ENCODE measurements at places on chromosomes 13 and 19.

DNA sequence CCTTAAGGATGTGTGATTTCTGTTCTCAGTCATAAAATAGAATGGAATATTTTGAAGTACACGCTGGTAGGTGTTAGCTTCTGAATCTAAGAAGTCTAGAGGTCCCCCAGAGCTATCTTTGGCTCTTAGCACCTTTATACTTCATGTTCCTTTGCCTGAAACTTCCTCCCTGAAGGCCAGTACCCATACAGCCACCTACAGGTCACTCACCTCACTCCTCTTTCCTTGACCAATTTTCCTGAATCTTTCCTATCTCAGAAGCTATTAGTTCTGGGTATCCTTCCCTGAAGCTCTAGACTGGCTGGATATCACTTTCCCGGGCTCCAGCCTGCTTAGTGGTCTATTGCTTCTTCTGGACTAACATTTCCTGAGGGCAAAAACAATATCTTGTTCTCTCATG, 93.4 kb upstream of the EDNRB start:
- DNase-seq, result no peak

DNA sequence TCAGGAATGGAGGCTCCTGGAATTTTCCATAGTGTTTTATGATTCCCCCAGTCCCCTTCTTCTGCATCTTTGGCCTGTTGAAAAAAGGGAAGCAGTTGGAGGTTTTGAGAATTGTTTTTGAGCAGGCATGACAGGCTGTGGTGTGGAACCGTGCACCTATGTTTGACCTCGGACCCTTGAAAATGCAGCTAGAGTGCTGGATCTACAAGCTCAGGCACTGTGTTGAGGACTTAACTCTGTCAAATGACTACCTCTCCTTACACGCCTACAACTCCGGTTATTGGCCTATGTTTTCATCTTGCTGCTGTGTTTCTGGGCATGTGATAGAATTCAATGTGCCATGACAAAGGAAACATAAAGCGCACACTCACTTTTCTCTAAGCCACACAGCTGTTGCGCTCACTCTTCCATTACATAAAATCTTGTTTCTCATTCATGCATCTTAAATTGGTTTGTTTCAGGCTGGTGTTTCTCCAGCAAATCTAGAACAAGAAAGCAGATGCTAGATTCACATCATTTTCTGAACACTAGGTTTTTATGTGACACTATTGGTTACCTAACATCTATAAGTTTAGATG, 616.6 kb downstream of the FGF9 start:
- no peak for DNase-seq

GRCh38 chr13:42392716-42393572, 121.0 kb downstream of the AKAP11 start:
- no peak for DNase-seq

DNA sequence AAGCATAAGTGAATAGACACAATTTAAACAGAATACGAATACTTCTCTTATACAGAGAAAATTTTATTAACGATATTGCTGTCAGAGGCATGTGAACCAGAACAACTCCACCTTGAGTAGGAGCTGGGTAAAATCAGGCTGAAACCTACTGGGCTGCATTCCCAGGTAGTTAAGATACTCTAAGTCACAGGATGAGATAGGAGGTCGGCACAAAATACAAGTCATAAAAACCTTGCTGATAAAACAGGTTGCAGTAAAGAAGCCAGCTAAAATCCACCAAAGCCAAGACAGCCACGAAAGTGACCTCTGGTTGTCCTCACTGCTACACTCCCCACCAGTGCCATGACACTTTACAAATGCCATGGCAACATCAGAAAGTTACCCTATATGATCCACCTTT, 49.2 kb upstream of the TRPC4 start:
- no peak for DNase-seq

DNA sequence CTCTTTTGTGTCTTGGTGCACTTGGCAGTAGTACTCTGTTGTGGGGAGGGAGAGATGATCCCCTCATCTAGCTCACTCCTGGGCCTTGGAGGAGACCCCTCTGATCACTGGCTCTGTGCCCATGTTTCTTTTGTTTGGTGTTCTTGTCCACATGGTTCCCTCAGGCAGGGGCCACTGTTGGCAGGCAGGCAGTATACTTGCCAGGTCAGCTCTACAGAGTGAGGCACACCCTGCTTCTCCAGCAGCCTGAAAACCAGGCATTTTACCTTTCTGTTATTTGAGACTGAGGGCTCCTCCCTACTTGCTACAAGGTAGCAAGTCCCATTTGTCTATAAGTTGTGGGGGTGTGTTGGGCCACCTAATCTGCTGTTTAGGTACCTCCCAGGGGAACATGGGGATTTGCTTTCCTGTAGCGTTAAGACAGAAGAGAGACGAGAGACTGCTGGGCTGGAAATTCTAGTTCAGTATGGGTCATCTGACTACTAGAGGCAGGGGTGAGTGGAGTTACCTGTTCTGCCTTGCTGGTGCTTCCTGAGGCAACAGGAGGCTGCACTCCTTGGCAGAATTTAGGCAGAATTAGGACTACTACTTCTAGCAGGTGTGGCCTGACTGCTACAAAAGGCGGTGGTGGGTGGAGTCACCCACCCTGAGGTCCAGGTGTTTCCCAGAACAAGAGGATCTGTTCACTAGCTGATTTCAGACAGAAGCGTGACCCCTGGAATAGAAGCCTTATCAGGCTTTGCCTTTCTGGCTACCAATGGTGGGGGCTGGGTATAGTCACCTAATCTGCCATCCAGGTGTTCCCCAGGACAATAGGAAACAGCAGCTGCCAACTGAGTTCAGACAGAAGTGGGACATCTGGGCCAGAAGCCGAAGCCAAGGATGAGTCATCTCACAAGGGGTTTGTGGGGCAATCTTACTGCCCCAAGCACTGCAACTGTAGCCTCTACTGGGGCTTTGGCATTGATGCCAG, 843.0 kb upstream of the ATXN8OS start:
- DNase-seq, result no peak

DNA sequence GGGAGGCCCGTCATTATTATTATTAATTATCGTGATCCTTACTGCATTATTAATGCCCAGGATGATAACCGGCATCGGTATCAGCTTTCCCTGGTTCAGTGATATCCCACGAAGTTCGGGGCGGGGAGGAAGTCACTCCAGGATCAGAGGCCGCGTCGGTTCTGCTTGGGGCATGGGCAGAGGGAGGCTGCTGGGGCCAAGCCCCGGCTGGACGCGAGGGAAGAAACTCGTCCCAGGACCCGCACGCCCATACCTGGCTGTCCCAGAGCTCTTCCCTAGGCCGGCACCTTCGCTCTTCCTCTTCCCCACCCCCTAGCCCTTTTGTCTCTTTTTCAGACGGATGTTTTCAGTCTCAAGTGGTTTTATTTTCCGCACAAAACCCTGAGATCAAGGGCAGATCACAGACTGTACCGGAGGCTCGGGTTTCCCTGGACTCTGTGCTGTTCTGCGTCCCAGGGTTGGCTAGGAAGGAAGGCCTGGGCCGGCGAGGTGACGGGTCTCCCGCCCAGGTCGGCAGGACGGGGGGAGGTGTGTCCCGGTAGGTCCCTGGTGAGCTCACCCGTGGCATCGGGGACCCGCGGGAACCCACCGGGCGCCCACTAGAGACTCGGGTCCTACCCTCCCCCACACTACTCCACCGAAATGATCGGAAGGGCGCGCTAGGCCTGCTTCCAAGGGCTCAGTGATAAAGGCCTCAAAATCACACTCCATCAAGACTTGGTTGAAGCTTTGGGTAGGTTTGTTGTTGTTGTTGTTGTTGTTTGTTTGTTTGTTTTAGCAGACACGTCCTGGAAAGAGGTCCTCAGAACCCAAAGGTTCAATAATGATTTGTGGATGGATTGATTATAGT, 7.9 kb downstream of the ZIC2 start:
- DNase-seq, result no peak

- DNase-seq, result no peak
Observed at GRCh38 chr13:26526702-26527216, 30.7 kb upstream of the WASF3 start.

DNA sequence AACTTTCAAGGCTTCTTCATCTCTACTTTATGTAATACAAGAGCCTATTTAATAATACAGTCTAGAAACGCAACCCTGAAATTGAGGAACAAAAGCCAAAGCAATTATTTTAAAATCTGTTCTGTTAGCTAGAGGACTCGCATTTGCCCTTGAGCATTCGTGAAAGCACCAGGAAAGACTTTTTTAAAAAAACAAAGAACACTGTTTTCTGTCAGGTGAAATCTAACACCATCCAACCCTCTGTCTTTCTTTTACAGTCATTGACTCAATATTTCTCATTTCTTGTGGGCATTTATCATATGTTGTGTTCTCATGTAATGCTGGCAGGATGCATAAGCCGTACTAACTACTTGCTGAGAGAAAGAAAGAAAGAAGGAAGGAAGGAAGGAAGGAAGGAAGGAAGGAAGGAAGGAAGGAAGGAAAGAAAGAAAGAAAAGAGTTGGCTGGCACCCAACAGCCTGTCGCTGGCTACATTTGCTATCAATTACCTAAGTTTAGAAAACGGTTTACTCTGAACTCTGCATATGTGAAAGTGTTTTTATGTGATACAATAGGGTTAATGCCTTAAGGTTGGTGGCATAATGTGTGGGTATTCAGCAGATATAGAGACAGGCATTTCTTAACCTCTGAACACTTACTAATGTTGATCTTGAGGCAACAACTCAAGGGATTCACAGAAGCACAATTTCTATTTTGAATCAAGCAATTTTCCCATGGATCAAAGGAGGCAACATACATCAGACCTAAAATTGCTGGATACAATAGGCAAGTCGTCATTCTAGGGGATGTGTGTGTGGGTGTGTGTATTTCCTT, 445.4 kb downstream of the DCT start:
- no peak for DNase-seq

DNA sequence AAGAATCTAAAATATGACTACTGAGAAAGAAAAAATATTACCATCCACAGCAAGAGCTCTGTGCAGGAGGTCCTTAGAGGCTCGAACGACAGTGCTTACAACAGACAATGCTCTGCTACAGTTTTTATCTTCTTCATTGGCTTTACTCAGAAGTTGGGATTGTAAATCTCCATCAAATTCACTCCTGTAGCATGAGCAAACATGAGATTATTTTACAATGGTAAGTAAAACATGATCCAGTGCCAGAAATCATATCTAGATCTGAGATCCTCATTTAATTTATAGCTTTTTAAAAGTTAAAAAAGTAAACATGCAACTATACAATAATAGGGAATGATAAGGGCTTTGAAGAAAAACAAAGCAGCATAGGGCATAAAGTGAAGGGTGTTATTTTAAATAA, 144.5 kb upstream of the FBXL3 start:
- DNase-seq, result no peak

- no peak for DNase-seq
Observed at GRCh38 chr13:43918636-43919035, 38.9 kb downstream of the LACC1 start.
